Stimulated activated CD4-positive, alpha-beta T cell treated with anti-CD3 and anti-CD28 coated beads, TNF-alpha, amount 100 ng/mL, for 1 hour (primary cell): ENCODE measurements at places on chromosomes 5 and 9.

DNA sequence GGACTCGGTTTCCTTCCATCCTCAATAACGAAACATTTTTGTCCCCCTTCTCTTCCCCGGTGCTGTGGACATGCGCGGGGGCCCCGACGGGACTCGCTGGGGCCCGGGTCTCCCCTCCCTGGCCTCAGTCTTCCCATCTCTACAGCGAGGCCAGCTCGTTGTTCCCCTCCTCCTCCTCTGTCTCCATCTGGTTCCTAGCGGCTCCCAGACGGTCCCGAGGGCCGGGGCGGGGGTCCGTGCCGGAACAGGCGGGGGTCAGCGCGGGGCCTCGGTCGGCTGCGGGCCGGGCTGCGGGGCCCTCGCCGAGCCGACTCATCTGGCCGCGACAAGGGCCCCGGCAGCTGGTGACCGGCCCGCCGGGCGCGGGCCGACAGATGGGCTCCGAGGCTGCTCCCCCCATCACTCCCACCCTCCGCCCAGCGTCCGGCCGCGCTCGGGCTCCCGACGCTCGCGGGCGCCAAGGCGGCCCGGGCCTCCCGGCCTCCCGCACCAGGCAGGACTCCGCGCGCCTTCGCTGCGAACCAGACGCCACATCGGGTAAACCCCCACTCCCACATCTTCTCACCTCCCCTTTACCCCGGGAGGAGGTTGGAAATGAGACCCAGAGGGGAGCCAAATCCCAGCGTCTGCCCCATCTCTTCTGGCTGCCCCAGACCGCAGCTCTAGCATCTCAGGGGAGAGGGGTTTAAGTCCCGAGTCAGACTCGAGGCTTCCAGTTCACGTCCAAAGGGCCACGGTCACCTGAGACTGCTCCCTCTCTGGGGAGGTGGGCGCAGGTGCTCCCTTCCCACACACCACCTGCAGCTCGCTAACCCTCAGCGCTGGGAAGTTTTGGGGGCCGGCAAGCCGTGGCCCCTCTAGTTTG lies 8.1 kb downstream of the BARHL1 start:
- no peak for DNase-seq

- DNase-seq: no peak
Measured at GRCh38 chr5:145920542-145921210, 15.7 kb upstream of the SH3RF2 start.

DNA sequence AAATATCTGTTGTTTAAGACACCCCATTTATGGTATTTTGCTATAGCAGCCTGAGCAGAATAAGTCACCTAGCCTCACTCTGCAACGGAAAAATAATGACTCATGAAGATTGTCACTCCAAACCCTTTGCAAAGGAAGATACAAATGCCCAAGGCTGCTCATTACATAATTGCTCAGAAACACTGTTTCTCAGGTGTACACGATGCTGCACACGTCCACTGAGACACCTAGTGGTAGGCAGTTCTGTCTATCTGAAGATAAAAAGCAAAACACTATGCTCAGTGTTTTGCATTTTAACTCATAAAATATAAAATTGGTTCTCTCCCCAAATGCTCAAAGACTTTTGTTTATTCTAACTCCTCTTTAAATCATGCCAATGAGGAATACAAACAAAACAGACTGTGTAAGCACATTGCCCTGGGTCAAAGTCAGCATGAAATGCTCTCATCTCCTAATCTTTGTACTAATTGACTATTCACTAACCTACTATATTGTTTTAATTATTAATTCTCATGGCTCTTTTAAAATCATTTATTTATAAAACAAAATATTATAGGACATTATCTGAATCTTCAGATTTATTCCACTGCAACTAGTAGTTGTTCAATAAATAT lies 7.7 kb upstream of the TSLP start:
- no peak for DNase-seq

- no peak for DNase-seq
Measured at GRCh38 chr5:119037496-119038215, 33.2 kb upstream of the DMXL1 start.

DNA sequence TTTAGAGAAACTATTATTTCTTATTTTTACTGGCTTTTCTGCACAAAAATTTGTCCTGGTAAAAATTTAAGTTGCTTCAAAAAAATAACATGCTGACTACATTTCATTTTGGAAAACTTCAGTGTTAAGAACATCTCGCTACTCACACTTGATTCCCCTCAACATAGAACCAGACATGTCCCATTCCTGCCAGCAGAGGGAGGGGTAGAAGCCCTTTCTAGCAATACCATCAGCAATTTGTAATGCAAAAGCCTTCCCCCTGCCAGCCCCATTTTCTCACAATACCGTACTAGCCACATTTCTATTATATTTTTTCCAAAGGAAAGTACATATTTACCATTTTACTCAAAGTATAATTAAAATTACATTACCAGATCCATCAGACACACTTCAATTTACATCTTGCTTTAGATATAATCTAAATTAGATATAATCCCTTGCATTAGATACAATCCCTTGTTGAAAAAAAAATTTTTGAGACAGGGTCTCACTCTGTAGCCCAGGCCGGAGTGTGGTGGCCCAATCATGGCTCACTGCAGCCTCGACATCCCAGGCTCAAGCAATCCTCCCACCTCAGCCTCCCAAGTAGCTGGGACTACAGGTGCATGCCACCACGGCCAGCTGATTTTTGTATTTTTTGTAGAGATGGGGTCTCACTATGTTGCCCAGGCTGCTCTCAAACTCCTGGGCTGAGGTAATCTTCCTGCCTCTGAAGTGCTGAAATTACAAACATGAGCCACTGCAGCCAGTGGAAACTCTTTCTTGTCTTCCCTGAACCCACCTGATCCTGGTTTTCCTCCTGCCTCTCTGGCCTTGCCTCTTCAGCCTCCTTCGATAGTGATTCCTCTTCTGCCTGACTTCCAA lies 39.6 kb upstream of the IDNK start:
- no peak for DNase-seq

DNA sequence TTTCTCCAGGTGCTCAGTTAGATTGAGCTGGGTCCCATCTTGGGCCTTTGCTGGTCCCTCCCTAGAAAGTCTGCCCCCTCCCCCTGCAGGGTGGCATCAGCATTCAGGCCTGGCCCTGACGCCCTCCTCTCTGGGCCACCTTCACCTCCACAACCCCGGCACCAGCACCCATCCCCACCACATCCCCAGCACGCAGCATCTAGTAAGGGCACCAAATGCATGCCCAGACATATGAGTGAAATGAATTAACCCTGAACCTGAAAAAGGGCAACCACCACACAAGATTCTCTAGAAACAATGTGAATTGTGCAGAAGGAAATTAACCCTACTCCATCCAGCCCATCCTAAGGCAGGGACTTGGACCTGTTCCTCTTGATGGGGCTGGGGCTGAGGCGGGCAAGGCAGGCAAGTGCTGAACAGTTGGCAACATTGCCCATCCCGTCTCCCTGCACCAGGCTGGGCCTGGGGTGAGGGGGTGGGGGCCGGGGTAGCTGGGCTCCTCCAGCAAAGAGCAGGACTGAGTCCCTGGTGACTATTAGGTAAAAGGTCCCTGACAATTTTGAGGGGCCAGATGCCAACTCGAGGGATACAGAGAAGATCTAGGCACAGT lies 125.9 kb downstream of the KCNIP1 start:
- no peak for DNase-seq

- DNase-seq: no peak
Measured at GRCh38 chr9:78239506-78239905, 3.6 kb downstream of the CEP78 start.
